Spinal cord (tissue), 10 donors: ENCODE measurements at places on chromosomes 1 and 21.
A peak's percentile ranks its signal among the peaks of the same experiment; 100 is the strongest.

DNA sequence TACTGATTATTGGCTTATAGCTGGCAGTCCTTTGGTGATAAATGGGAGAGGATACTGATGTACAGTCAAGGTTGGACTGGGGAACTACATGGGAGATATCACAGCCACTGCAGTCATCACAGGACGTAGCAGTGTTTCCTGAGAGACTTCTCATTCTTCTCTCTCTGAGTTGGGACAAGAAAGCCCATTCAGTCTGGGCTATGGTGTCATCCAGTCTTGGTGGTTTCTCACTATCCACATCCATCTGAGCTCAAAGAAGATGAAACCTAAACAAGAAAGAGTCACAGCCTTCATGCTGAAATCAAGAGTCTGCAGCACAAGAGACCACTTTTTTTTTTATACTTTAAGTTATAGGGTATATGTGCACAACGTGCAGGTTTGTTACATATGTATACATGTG lies 12.8 kb upstream of the CD53 start:
- no peaks in the 10 kb centered on the region for H3K27me3 ChIP-seq
- no peaks in the 10 kb centered on the region for H3K4me1 ChIP-seq
- no peak for DNase-seq
- H3K27ac ChIP-seq: no peak overlapping the region
- no peak overlapping the region for H3K4me3 ChIP-seq
- H3K36me3 ChIP-seq: no peaks in the 10 kb centered on the region

DNA sequence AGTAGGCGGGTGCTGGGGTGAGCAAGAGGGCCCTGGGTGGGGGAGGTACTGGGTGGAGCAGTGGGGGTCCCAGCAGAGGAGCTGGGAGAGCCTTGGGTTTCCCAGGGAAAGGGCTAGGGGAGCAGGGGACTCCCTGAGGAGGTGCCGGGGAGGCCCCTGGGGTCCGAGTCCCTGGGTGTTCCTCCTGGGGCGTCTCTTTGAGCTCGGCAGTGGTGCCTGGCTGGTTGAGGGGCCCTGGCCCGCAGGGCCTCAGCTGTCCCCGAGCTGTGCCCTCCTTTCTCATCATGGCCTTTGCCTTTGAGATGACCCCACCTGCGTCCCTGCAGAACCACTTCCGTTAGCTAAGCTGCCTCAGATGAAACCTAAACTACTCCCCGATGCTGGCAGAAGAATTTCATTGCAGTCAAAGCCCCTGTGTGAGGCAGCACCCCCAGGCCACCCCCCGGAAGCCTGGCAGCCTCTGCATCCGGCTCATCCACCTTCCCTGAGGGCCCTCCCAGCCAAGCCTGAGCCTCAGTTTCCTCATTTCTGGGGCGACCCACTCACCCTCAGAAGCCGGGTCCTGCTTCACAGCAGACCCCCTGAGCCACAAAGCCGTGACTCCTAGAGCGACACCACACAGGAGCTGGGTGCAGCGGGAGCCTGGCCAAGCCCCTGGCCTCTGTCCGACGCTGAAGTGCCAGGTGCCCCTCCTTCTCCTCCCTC lies 43.5 kb upstream of the TRAPPC10 start:
- no peaks in the 10 kb centered on the region for H3K4me1 ChIP-seq
- H3K27ac ChIP-seq: no peak overlapping the region
- H3K27me3 ChIP-seq: no peaks in the 10 kb centered on the region
- no peak for DNase-seq
- H3K4me3 ChIP-seq: no peak overlapping the region

- no peaks in the 10 kb centered on the region for H3K36me3 ChIP-seq
- H3K4me3 ChIP-seq: no peak overlapping the region
- no peaks in the 10 kb centered on the region for H3K27me3 ChIP-seq
- DNase-seq: no peak
- no peak overlapping the region for H3K27ac ChIP-seq
- peaks cover 8% of the 10 kb centered on the region for H3K4me1 ChIP-seq
Observed at GRCh38 chr1:246156847-246157246, 350.2 kb downstream of the SMYD3 start.

GRCh38 chr1:88731475-88732269 lies 47.6 kb downstream of the PKN2 start:
- H3K4me1 ChIP-seq: no peaks in the 10 kb centered on the region
- DNase-seq: peak; percentile 66
- H3K27ac ChIP-seq: peak overlapping the region; percentile 40

DNA sequence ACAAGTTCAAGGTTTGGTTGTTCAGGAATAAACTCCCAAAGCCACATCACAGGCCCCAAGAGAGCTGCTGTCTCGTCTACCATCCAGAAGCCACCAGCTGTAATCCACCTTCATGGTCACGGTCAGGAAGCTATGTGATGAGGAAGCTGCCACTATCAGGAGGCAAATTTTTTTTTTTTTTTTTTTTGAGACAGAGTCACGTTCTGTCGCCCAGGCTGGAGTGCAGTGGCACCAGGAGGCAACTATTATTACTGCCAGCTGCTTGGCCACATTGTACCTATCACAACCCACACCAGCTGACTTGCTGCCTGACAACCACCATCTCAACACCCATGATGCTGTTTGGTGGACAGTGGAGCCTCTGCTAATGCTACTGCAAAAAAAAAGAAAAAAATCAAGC lies 124.1 kb downstream of the OMA1 start:
- H3K27me3 ChIP-seq: no peaks in the 10 kb centered on the region
- no peaks in the 10 kb centered on the region for H3K36me3 ChIP-seq
- DNase-seq: no peak
- H3K4me1 ChIP-seq: no peaks in the 10 kb centered on the region
- no peak overlapping the region for H3K4me3 ChIP-seq

- H3K4me3 ChIP-seq: peak overlapping the region; percentile 24
- peak overlapping the region; percentile 52 for H3K27ac ChIP-seq
- H3K27me3 ChIP-seq: peaks cover 96% of the 10 kb centered on the region
- H3K4me1 ChIP-seq: peaks cover 69% of the 10 kb centered on the region
Observed at GRCh38 chr21:33028773-33029384, 3.1 kb downstream of the OLIG2 start.

GRCh38 chr1:109761227-109762038 lies 2.3 kb downstream of the EPS8L3 start:
- H3K27me3 ChIP-seq: no peaks in the 10 kb centered on the region
- no peak overlapping the region for H3K4me3 ChIP-seq
- H3K27ac ChIP-seq: no peak overlapping the region
- DNase-seq: no peak

DNA sequence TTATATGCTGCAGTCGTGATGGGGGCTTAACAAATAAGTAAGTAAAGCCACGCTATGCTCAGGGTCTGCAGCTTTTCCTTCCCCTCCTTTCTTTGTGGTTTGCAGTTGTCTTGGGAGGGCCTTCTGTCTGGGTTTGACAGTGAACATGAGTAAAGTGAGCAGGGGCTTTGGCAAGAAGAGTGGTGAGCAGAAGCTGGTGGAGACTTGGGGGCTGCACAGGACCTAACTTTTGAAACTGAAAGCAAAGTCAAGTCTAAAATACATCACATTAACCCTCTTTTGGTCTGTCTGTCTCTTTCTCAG lies 368.6 kb upstream of the VAMP3 start:
- H3K27me3 ChIP-seq: no peaks in the 10 kb centered on the region
- H3K4me3 ChIP-seq: no peak overlapping the region
- H3K4me1 ChIP-seq: no peaks in the 10 kb centered on the region
- H3K27ac ChIP-seq: no peak overlapping the region
- no peak for DNase-seq

GRCh38 chr1:168893359-168893801 lies 164.4 kb upstream of the DPT start:
- H3K27me3 ChIP-seq: no peaks in the 10 kb centered on the region
- H3K4me1 ChIP-seq: no peaks in the 10 kb centered on the region
- H3K27ac ChIP-seq: no peak overlapping the region
- H3K4me3 ChIP-seq: no peak overlapping the region

DNA sequence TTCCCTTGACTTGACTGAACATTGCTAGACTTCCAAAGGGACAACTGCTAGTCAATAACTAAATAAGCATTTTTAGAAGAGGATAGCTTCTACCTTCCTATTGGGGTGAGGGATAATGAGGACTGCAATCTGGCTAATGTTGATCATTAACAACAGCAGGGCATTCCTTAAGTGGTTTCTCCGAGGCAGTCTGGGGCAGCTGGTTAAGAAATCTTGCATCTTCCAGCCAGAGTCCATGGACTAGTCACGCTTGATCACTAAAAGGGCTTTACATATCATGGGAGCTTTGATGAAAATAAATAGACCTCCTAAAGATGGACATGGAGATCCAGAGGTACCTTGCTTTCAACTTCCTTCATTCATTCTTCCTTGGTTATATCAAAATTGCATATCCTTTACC lies 329.4 kb upstream of the ESRRG start:
- H3K4me1 ChIP-seq: no peaks in the 10 kb centered on the region
- H3K36me3 ChIP-seq: peaks cover 5% of the 10 kb centered on the region
- DNase-seq: no peak
- H3K27ac ChIP-seq: no peak overlapping the region
- H3K4me3 ChIP-seq: no peak overlapping the region

DNA sequence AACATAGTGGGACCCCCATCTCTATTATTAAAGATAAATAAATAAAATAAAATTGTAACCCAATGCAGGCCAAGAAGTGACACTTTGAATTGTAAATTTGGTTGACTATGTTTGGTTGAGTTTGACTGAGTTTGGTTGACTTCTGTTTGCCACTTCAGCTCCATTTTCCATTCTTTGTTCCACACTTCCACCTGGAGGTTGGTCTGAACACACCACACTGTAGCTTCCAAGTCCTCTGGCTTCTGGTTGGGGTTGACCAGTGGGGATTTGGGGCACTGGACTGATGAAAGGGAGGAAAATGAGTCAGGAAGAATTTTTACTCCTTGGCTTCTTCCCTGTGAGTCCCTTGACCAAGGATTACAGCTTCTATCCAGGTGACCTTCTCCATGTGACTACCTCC lies 40.6 kb upstream of the DIPK1A start:
- no peak overlapping the region for H3K27ac ChIP-seq
- H3K4me1 ChIP-seq: no peaks in the 10 kb centered on the region
- no peak for DNase-seq

GRCh38 chr1:52237430-52237829 lies 95.5 kb downstream of the ZFYVE9 start:
- H3K4me3 ChIP-seq: no peak overlapping the region
- DNase-seq: no peak
- H3K36me3 ChIP-seq: no peaks in the 10 kb centered on the region

DNA sequence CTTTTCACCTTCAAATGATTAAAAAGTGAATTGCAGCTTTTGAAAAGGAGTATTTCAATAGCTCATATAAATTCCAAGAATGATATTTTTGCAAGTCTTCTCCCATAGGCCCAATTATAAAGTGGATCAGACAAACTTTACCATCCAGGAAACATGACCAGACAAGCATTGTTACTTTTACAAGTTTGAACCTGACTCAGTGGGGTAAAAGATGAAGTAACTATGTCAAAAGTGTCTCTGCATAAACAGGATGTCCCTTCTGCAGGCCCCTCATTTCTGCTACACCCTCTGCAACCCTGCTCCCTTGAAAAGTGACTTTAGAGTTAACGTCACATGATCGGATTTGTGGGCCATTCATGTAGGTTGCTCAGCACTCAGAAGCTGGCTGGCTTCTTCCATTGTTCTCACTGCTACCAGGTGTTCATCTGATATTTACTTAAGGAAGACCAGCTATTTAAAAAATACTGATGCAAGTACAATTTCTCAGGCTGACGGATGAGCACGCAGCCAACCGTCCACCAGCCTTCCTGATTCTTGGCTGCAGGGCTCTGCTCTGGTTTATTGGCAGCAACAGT lies 32.3 kb downstream of the URB1 start:
- no peak for DNase-seq
- H3K27me3 ChIP-seq: no peaks in the 10 kb centered on the region
- H3K27ac ChIP-seq: no peak overlapping the region
- peaks cover 12% of the 10 kb centered on the region for H3K4me1 ChIP-seq
- peaks cover 74% of the 10 kb centered on the region for H3K36me3 ChIP-seq

- peaks cover 13% of the 10 kb centered on the region for H3K36me3 ChIP-seq
- DNase-seq: no peak
- H3K27ac ChIP-seq: no peak overlapping the region
- no peaks in the 10 kb centered on the region for H3K27me3 ChIP-seq
Observed at GRCh38 chr1:19479351-19480120, 5.8 kb downstream of the CAPZB start.

GRCh38 chr1:106926803-106927582 lies 129.5 kb upstream of the PRMT6 start:
- H3K27me3 ChIP-seq: no peaks in the 10 kb centered on the region
- no peaks in the 10 kb centered on the region for H3K36me3 ChIP-seq
- no peak overlapping the region for H3K4me3 ChIP-seq
- no peak overlapping the region for H3K27ac ChIP-seq
- DNase-seq: no peak
- H3K4me1 ChIP-seq: no peaks in the 10 kb centered on the region

GRCh38 chr1:162688521-162688920 lies 56.3 kb downstream of the DDR2 start:
- H3K27ac ChIP-seq: no peak overlapping the region
- H3K4me3 ChIP-seq: no peak overlapping the region
- no peak for DNase-seq
- H3K4me1 ChIP-seq: no peaks in the 10 kb centered on the region
- no peaks in the 10 kb centered on the region for H3K27me3 ChIP-seq

DNA sequence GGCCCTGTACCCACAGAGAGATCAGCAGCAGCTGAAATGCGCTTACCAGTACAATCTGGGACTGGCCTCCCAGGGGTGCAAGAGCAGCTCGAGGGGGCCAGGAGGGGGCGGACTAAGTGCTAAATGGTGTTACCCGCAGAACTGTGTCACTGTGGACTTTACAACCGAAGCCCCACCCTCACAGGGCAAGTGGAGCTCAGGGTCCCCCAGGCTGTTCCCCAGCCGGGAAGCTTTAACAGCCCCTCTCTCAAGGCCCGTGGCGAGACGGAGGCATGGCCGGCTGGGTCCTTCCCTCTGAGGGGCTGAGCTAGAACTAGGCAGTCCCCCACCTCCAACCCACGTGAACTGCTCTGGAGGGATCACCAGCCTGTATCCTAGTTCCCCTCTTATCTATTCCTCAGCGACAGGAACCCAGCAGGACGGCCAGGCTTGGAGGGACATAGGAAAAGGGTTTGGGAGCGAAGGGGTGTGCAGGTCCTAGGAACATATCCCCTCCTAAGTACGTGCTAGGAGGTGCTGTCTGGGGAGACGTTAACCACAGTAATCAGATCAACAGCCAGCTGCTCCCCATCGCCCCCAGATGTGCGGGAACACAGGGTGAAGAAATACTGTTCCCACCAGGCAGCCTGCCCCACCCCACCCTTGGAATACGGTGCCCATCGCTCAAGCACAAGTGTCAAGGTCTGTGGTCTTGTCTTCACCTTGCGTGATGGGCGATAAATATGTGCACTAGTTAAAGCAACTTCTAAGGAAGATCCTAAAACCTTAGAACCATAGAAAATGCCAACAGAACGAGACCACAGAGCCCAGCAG lies 24.4 kb downstream of the ZBTB17 start:
- H3K4me1 ChIP-seq: peaks cover 66% of the 10 kb centered on the region
- no peaks in the 10 kb centered on the region for H3K27me3 ChIP-seq
- no peak overlapping the region for H3K27ac ChIP-seq
- H3K36me3 ChIP-seq: peaks cover 59% of the 10 kb centered on the region
- DNase-seq: peak; percentile 29

GRCh38 chr1:61277121-61277690 lies 194.8 kb downstream of the NFIA start:
- H3K27ac ChIP-seq: peak overlapping the region; percentile 63
- H3K36me3 ChIP-seq: no peaks in the 10 kb centered on the region
- DNase-seq: no peak
- H3K4me3 ChIP-seq: no peak overlapping the region

GRCh38 chr1:91455334-91455733 lies 45.3 kb upstream of the CDC7 start:
- DNase-seq: no peak
- H3K27me3 ChIP-seq: no peaks in the 10 kb centered on the region

GRCh38 chr1:109269212-109269980 lies 13.5 kb downstream of the PSRC1 start:
- no peak overlapping the region for H3K4me3 ChIP-seq
- DNase-seq: no peak
- no peaks in the 10 kb centered on the region for H3K27me3 ChIP-seq
